ENCODE measurements at places on chromosomes 4 and X.

DNA sequence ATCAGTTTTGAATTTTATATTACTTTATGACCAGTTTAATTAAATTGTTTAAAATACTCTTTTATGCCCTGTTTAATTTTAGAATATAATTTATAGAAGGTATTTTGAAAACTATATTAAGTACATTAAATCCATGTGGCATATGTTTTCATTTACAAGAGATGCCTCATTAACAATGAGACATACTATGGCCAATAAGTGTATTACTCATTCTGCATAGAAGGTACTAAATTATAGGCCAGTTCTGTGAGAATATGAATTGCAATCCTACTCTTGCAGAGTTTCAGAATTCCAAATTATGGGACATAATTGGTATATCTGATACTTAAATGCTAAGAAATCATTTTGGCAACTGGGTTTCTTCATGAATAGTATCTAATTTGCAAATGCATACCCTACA lies 951.1 kb downstream of the FAT4 start:
- no peak for DNase-seq

DNA sequence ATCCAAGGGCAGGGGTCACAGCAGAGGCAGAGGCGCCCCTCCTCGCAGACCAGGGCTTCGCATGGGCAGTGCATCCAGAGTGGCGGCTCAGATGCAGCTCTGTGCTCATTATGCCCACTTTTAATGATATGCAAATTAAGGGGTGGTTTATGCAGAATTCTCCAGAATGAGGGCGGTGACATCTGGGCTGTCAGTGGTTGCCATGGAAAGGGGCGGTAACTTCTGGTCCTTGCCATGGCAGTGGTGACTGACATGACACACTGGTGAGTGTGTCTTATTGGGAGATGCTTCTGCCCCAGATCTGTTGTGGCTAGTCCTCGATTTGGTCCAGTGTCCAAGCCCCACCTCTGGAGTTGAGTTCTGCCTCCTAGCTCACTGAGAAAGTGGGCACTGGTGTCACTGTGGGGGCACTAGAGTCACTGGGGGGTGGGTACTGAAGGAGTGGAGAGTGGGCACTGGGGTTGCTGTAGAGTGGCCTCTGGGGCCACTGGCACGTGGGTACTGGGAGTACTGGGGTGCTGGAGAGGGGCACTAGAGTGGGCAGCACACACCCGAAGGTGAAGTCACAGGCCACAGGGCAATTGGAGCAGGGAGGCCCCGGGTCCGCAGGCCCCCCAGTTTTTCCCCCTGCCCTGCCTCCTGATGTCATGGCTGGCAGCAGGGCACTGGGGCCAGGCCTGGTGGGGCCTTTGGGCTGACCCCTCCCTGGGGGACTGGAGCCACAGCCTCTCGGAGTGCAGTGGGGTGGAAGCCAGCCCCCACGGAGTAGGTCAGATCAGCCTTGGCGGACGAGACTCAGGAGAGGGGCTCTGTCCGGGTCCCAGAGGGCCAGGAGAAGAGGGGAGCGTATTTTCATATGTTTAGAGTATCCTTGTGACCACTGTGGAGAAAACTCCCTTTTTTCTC lies 98.6 kb upstream of the NKX1-1 start:
- DNase-seq: no peak

- DNase-seq: no peak
Observed at GRCh38 chrX:149807747-149808458, 26.2 kb downstream of the MAGEA9 start.

DNA sequence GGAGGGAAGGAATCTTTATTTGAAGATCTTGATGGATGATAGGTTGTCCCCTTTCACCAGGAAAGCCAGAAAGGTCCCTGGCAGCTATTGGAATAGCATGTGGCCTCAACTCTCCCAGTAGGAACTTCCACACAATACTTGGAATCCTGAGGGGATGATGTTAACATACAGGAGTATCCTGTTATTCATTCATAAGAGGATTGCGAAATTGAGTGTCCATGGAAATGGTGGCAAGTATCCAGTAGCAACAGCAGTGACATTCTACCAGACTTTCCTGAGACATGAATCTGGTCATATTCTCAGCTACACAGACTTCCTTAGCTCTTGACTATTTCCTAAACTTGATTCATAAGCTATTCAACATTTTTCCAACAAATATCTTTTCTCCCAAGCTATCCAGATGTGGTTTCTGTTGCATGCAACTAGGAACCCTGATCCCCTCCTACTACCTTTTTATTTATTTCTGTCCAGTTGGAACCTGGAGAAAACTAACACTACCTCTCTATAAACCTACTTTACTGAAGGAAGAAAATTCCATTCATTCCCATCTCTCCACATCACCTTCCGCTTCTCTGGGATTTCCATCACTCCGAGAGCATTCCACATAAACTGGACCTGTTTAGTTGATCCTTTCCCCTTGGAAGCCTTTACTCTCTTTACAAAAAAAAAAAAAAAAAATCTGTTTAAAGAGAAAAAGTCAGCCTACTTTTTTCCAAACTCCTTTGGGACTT lies 101.8 kb downstream of the ANXA5 start:
- no peak for DNase-seq

DNA sequence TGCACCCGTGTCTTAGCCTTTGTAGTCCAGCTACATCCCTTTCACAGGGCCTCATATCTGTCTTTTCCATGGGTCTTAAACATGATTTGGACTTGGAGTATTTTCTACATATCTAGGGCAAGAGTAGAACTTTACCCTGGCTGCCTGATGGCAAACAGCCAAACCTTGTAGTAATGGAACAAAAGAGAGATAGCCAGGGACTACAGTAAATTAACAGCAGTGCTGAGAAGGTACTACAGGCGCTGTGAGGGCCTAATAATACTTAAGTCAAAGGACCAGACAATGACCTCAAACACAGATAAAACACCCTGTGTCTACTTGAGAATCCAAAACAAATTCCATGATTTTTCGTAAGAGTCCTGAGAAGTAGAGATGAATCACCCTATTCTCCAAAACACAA lies 111.0 kb upstream of the WDR17 start:
- DNase-seq: no peak

DNA sequence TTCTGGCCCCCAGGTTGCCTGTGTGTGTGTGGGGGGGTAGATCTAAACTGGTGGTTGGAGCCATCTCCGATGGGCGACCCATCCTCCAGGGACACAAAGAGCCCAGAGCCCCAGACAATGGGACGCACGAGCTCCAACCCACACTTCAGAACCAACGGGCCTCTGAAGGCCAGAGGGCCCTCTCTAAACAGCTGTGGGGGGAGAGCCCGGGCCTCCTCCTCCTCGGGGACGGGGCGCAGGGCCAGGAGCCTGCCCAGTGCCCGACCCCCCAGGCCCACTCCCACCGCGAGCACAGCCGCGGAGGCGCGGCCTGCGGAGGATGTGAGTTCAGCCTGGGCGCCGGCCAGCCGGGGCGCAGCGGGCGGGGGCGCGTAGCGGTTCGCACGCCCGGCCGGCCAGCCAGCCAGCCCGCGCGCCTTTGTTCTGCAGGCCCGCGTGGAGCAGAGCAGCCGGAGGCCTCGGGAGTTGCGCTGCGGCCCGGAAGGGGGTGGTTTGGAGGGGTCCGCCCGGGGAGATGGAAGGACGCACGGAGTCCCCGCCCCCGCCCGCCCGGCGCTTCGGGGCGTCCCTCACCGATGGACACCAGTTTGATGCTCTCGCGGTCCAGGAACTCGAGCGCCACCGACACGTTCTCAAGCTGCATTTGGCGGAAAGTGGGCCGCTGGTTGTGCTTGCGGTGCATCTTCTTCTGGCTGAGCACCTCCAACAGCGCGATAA lies 4.0 kb downstream of the FLNA start:
- no peak for DNase-seq

GRCh38 chrX:121120690-121121605 lies 73.5 kb downstream of the GLUD2 start:
- DNase-seq: no peak

DNA sequence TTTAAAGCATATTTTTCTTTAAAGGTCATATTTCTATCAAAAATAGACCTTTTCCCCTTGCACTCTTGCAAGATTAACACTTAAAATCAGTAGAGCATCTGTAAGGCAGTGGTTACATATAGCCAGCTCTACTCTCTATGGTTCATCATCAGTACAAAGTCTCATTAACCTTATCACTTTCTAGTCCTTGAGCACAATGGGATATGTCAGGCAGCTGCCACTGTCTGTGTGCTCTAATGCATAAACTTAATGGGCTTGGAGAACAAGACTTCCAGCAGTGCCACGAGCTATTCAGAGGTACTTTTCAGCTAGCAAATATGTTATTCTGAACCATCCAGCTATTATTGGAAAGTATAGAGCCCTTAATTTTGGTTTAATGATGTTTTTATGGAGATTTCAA lies 393.7 kb downstream of the GASK1B start:
- no peak for DNase-seq

DNA sequence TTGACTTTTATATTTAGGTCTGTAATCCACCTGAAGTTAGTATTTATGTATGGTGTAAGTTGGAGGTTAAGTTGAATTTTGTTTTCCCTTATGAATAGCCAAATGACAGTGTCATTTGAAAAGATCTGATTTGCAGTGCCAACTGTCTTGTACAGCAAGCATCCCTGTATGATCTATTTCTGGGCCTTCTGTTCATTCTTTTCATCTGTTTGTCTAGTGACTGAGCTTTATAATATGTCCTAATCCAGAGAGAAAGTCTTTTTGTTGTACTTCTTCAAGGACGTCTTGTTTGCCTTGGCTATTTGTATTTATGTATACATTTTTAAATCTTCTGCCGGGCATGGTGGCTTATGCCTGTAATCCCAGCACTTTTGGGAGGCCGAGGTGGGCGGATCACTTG lies 39.6 kb downstream of the CDKL5 start:
- DNase-seq: no peak

DNA sequence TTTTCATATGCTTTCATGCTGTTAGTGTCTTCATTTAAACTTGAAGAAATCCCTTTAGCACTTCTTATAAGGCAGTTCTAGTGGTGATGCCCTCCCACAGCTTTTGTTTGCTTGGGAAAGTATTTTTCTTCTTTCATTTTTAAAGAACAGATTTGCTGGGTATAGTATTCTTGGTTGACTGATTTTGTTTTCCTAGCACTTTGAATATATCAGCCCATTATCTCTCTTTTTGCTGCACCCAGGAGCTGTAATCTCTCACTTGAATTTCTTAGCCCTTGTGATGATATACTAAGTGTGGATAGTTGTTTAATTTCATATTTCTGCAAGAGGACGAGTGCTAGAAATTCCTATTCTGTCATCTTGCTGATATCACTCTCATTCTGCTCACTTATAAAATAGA lies 283.7 kb downstream of the GPAT3 start:
- DNase-seq: no peak

DNA sequence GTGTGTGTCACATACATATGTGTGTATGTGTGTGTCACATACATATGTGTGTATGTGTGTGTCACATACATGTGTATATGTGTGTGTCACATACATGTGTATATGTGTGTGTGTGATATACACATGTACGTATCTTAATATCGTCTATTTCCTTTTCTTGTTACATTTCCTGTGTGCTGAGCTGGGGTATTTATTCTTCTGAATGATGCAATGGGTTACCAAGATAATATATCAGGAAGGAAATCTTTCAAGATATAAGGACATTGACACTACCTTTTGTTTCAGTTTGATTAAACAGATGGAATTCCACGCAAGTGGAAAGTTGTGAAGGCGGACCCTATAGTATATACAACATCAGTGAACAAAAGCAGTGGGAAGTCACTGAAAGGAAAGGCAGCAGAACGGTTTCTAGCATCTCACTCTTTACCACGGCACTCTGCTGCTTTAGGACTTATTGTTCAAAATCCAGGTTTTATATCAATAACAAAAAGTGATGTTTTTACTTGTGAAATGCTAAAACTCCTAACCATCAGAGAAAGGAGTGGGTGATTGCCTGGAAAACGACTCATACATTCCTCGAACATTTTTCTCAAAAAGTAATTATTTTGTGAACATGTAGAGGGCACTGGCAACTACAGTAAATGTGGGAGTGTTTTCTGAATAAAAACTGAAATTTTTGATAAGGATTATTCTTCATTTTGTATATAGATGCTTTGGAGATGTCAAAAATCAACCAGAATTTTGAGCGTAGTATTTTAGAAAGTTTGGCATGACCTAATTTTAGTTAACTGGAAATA lies 43.1 kb upstream of the IL21 start:
- DNase-seq: no peak
